Fibroblast of mammary gland (primary cell): ENCODE measurements at places on chromosomes 3 and 15.

DNA sequence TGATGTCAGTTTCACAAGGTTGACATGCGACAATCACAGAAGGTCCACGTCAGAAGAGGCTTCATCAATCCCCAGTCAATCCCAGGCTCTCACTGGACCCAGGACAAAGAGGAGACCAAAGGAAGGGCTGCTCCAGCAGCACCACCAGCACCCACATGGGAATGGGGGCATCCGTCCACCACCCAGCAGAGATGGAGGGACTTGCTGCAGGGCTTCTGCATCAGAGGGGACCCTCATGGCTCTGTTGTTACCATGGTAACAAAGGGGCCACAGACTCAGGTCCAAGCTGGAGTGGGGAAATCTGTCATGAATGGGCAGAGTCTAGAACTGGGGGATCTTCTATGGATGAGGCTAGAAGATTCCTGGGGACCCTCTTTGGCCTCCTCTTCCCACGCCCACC is 13.1 kb downstream of the PLA2G4F start:
- DNase-seq: no peak

GRCh38 chr3:40265181-40265580 is 44.3 kb upstream of the EIF1B start:
- no peak for DNase-seq

DNA sequence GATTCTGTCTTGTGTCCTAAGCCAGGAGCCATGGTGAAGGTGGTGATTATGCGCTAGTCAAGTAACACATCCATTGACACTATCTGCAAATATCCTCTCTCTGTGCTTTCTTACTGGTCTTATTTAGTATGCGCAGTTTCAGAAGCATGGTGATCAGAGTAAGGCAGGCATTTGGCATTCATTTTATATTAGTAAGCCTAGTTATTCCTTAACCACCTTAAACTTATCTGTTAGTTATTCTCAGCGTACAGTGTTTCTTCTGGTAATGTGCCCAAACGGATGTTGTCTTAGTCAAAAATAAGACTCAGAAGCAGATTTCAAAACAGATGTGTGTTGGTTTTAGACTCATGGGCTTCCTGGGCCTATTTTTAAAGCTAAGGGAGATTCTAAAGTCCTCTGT is 329.2 kb downstream of the GRM7 start:
- no peak for DNase-seq

DNA sequence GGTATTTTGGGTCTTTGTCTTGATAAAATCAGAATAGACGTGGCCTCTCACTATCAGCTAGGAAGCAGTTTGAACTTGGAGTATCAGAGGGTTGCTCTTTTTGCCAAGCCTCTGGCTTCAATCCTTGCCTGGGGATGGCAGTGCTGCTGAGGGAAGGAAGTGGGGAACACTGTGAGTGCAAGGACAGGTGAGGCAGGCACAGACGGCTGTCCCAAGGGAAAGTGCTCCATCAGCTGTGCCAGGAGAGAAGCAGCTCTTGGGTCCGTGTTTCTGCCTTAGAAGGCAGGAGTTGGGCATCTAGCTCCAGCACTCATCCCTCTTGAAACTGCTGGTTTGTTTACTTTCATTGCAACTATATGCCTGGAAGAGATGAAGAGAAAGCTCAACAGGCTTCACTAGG is 33.2 kb downstream of the PML start:
- no peak for DNase-seq

GRCh38 chr15:26910715-26911114 is 43.9 kb downstream of the GABRA5 start:
- DNase-seq: no peak

DNA sequence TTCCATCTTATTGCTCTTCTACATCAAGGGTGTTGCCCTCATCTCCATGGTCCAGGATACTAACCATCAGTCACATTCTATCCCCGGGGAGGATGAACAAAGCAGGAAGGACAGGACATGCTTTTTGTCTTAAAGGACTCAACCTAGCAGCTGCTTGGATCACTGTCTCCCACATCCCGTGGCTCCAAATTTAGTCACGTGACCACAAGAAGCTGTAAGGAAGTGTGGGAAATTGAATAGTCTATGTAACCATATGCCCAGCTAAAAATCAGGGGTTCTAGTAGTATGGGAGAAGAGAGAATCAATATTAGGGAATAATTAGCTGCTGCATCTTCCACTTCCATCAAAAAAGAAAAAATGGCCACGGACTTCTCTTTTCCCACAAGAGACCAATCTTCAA is 18.2 kb upstream of the CMSS1 start:
- no peak for DNase-seq
